Bronchial smooth muscle cell (primary cell): ENCODE measurements at places on chromosomes 5 and 9. TPM values are rescaled to one million over a fixed set of nuclear protein-coding genes. Genes with fewer than 3 reads are reported as not detected.

Gene DDX4
- not detected in 2 replicates for total RNA-seq

Gene TRIM36
- total RNA-seq = 0.09 and 0.32 TPM in 2 replicates

Gene PIP5KL1
- 3.5 and 4.3 TPM in 2 replicates for total RNA-seq

Gene SNX30
- total RNA-seq = 18.0 and 28.5 TPM in 2 replicates

Gene SLC6A7
- not detected in 2 replicates for total RNA-seq

Gene DPYSL3
- 115 and 180 TPM in 2 replicates for total RNA-seq

Gene SH3PXD2B
- 14.5 and 23.7 TPM in 2 replicates for total RNA-seq

Gene PLAC8L1
- 0.17 TPM in 1 of 2 replicates, not detected in the other for total RNA-seq

Gene EFNA5
- total RNA-seq = 0.77 and 5.2 TPM in 2 replicates

Gene WNK2
- under 0.01 TPM in 1 of 2 replicates, not detected in the other for total RNA-seq

Gene PCDHGB1
- 1.5 and 3.8 TPM in 2 replicates for total RNA-seq

Gene PKD2L2
- total RNA-seq = not detected in 2 replicates

Gene OTP
- not detected in 2 replicates for total RNA-seq

Gene REEP2
- total RNA-seq = 9.8 and 16.4 TPM in 2 replicates
